ENCODE measurements at places on chromosomes 1 and 21.

GRCh38 chr1:156308078-156308477 lies 9.0 kb upstream of the VHLL start:
- no peak for DNase-seq

GRCh38 chr1:214192825-214193643 lies 87.9 kb upstream of the SMYD2 start:
- DNase-seq = no peak

DNA sequence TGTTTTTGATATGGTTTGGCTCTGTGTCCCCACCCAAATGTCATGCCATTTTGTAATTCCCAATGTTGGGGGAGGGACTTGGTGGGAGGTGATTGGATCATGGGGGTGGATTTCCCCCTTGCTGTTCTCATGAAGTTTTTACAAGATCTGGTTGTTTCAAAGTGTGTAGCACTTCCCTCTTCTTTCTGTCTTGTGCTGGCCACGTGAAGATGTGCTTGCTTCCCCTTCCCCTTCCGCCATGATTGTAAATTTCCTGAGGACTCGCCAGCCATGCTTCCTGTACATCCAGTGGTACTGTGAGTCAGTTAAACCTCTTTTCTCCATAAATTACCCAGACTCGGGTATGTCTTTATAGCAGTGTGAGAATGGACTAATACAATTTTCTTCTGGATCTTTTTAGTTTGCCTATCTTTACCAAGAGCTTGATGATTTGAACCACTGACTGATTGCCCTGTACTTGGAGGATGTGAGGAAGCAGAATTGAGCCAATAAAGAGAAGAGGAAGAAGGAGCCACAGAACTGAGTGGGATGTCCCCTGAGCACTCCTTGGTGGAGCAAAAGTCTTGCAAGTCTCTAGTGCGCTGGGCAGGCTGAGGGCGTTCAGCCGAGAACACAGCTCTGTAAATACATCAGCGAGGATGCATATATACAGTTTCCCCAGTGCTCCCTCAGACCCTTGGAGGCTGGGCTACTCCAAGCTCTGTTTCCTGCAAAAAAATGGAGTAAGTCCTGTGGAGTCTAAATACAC lies 102.6 kb downstream of the CYYR1 start:
- no peak for DNase-seq

DNA sequence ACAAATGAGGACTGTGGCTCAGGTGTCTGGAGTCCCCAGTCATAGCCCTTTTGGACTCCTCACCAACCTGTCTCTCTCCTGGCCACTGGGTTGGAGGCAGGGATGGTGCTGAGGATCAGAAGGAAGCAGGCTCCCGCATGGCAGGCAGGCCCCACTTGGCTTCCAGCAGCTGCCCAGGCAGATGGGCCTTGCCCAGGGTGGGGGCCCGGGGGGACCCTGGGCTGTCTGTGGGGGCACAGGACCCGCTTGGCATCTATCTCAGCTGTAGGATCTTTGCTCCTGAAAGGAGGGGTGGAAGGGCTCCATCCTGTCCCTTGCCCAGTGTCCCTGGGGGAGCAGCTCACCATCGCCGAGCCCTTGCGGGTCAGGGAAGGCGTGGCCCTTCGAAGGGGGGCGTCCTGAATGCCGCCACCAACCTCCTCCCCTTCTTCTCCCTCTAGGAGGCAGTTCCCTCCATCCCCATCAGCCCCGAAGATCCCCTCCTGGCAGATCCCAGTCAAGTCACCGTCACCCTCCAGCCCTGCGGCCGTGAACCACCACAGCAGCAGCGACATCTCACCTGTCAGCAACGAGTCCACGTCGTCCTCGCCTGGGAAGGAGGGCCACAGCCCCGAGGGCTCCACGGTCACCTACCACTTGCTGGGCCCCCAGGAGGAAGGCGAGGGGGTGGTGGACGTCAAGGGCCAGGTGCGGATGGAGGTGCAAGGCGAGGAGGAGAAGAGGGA lies 154.5 kb downstream of the PEX14 start:
- DNase-seq = no peak

- no peak for DNase-seq
These were observed 86.0 kb downstream of the NCAM2 start for GRCh38 chr21:21084179-21084578.

DNA sequence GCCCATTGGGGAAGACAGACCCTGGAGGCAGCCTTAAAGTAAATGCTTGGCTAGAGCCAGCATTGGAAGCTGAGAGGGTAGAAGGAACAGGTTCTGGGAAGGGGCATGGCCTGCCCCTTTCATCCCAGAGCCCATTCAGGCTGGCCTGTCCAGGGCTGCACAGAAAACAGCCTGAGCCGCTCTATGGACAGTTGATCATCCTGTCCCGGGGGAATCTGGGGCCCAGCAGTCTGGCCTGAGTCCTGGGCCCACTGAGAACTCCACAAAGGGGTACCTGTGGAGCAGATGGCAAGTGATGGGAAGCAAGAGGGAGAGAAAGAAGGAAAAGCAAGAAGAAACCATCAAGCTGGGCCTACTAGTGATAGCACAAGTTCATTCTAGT lies 13.2 kb downstream of the TMEM81 start:
- no peak for DNase-seq

DNA sequence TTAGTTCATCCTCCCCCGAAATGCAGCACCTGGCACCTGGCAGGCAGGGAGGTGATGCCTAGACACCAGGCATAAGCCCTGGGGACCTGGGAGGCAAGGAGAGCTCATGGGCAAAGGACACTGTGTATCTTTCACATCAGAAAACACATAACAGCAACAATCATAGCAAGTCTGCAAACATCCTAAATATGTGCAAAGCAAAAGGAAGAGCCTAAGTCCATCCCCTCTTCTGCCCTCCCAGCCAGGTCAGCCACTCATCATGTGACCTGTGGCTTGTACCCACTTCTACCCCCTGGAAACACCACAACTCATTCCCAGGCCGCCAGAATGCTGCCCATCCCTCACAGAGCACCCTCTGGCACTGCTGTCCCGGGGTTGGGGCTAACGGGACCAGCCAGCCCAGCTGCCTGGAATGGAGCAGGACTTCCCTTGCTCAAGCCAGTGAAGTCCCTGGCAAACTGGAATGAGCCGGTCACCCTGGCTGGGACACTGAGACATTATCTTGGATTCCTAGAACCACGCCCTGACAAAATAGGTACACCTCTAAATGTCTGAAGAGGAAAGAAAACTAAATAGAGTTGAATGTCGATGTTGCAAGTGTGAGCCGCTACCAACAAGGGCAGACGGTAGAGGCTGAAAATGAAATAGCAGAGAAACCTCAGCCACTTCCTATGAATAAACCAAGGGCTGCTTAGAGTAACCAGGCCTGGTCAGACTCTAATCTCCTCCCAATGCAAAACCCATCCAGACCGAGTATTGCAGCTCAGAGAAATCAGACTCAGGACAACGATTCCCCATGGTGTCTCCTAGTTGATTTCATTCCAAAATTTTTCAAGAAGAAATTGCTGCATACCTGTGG lies 29.4 kb downstream of the TMPRSS2 start:
- DNase-seq = no peak

GRCh38 chr1:208455821-208456220 lies 211.6 kb upstream of the PLXNA2 start:
- no peak for DNase-seq

DNA sequence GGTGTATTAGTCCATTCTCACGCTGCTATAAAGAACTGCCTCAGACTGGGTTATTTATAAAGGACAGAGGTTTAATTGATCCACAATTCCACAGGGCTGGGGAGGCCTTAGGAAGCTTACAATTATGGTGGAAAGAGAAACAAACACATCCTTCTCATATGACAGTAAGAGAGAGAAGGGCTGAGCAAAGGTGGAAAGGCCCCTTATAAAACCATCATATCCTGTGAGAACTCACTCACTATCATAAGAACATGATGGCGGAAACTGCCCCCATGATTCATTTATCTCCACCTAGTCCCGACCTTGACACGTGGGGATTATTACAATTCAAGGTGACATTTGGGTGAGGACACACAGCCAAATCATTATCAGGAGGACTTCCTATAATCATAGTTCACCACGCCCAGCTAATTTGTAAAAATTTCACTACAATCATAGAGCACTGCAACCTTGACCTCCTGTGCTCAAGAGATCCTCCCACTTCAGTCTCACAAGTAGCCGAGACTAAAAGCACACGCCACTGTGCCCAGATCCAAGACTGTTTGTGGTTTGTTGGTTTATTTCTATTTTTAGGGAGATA lies 164.9 kb downstream of the RERE start:
- DNase-seq = no peak

- no peak for DNase-seq
These were observed 137.1 kb downstream of the PROX1 start for GRCh38 chr1:214124915-214125314.

DNA sequence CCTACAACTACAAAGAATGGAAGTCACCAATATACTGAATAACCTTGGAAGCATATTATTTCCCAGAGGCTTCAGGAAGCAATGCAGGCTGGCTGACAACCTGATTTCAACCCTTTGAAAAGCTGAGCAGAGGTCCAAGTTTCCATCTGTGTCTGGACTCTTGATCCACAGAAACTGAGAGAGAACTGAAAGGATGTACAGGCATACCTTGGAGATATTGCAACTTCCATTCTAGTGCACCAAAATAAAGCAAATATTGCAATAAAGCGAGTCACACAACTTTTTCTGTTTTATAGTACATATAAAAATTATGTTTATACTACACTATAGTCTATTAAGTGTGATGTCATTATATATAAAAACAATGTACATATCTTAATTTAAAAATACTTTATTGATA lies 85.3 kb downstream of the TYW3 start:
- DNase-seq = no peak

DNA sequence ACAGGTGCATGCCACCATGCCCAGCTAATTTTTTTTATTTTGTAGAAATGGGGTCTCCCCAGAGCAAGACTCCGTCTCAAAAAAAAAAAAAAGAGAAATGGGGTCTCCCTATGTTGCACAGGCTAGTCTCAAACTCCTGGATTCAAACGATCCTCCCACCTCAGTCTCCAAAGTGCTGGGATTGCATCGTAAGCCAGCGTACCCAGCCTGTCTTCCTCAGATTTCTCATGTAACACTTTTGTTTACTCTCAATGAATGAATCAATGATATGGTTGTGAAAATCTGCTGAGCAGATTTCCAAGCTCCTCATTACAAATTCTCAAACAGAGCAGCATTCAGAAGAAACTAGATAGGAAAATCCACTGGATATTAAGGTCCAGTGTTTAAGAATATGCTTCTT lies 6.6 kb downstream of the CMPK1 start:
- no peak for DNase-seq

DNA sequence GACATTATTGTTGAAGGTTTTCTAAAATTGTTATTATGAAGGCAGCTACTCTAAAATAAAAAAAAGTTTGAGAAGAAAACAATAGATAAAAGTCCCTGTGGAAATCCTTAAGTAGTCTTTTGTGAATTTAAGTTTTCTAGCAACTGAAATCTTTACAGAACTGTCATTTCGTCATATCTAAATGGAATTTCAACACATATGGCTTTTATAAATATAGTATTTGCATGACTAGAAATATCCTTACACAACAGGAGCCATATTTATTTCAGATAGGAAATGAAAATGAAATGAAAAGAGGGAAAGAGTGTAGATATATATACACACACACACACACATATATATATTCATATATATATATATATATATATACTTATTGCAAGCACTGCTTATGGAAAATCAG lies 204.7 kb upstream of the RGS18 start:
- no peak for DNase-seq

DNA sequence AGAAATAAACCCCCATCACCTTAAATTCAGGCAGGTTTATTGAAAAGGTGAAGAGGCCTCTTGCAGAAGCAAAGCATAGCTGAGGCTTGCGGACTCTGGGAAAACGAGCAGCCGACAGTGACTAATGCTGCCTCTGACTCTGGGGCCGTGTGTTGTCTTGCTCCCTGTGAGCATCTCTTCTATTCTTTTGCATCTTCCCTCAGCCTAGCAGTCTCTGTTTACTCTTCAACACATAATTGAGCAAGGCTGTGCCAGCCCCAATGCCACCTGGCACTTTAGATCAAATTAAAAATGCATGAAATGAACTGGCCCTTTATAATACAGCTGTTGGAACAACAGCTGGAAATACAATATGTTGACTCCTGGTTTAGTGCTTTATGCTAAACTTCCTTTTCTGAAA lies 18.4 kb upstream of the REG4 start:
- no peak for DNase-seq

DNA sequence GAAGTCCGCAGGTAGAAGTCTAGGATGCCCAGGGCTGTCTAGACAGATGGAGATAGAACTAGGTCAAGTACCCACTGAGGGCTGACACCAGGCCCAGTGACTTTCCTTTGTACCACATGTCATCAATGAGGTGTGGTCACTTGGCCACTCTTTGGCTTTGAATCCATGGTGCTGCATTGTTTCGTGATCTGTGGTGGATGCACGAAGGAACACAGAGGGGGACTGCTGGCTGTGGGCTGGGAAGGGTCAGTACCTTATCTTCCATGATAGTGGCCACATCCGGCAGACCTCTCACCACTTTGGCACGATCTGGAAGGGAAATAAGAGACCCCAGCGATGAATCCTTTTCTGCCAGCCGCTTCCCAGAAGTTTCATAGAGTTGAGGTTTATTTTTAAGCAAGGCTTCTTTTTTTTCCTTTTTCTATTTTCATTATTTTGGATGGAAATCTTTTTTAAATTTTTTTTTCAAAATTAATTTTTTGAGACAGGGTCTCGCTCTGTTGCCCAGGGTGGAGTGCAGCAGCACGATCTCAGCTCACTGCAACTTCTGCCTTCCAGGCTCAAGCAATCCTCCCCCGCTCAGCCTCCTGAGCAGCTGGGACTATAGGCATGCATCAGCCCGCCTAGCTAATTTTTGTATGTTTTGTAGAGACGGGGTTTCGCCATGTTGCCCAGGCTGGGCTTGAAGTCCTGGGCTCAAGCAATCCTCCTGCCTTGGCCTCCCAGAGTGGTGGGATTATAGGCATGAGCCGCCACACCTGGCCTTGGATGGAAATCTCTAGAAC lies 53.1 kb downstream of the MYOM3 start:
- DNase-seq = no peak

DNA sequence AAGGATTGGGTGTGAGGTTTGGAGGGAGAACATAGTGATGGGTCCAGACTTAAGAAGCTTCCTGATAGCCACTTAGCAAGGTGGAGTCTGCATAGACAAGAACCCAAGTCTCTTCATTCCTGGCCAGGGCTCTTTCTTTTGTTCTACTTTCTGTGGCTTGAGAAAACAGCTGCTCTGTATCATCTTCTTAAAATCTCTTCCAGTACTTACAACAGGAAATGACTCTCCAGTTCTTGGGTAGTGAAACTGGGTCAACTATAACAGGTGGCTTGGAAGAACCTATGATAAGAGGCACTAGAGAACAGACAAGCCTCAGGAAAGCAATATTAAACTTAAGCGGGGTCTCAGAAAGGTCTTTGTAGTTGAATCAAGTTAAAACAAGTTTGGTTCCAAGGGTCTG lies 148.1 kb upstream of the USP24 start:
- DNase-seq = no peak

- DNase-seq = no peak
These were observed 534.3 kb upstream of the OLFM3 start for GRCh38 chr1:102531036-102531435.

All from stimulated activated CD8-positive, alpha-beta memory T cell treated with anti-CD3 and anti-CD28 coated beads, Interleukin-2, amount 100 ng/mL, for 1 hour (primary cell).